Peyer's patch (tissue), 4 donors: ENCODE measurements at places on chromosomes 5 and 9. TPM values are rescaled to one million over a fixed set of nuclear protein-coding genes. Genes with fewer than 3 reads are reported as not detected.

The NRG2 gene
- total RNA-seq, result 0.80 TPM

- no peak for DNase-seq
These were observed 878.4 kb upstream of the EDIL3 start for GRCh38 chr5:85263125-85263524.

The PCDHGB7 gene
- total RNA-seq, result 4.0 TPM

DNA sequence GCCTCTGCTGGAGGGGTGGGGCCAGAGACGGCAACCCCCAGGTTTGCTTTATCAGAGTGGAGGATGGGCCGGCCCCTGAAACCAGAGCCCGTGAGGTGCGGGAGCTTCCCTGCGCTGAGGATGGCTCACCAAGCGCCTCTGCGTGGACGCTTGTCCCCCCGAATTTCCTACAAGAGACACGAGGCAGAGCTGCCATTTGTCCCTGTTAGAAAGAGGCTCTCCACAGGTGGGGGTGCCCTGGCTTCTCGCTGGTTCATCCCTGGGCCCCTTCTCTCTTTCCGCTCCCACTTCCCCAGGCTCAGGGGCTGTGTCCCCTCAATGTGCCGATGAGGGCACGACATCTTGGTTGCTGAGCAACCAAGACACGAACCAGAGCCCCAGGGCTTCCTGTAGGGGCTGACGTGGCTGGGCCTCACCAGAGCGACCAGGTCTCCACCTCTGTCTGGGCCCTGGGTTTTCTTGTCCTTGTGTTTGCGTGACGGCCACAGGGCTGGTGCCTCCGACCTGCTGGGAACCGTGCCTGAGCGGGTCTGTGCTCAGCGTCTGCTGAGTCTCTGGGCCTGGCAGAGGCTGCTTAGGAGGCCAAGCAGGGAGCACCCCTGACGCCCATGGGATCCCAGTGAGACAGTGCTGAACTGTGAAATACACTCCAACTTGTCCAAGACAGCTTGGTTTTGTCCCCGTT is 119.6 kb upstream of the COL5A1 start:
- DNase-seq, result no peak
